ENCODE measurements at places on chromosomes 11 and 22.

- no peak for DNase-seq
These were observed 30.6 kb downstream of the PRDM11 start for GRCh38 chr11:45176996-45177395.

GRCh38 chr11:65988791-65989592 is 13.0 kb downstream of the EIF1AD start:
- peak; percentile 95 for DNase-seq

DNA sequence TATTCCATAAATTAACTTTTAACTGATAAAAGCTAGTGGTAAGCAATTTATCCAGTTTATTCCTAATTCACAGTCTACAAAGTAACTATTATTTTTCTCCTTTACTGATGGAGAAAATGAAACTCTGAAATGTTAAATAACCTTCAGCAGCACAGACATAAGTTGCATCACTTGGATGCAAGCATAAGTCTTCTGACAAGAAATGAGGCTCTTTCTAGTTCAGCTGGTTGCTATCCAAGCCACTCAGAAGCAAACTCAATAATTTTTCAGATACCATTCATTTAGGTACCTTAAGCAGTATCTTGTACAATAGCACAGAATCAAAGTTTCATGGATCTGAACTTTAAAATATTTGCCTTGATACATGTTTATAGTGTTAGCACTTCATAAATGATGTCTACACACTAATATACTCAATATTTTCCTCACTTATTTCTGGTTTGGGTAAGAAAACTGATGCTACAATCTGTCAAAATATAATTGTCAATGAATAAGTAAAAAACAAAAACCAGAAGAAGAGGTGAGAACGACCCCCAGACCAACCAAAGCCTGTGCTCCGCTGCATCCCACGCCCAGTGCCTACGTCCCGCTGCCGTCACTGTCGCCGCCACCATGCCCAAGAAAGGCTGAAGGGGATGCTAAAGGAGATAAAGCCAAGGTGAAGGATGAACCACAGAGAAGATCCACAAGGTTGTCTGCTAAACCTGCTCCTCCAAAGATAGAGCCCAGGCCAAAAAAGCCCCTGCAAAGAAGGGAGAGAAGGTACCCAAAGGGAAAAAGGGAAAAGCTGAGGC is 18.1 kb downstream of the FAM168A start:
- no peak for DNase-seq

GRCh38 chr22:21837248-21837979 is 30.0 kb downstream of the MAPK1 start:
- no peak for DNase-seq

GRCh38 chr11:1117992-1118391 is 39.8 kb upstream of the MUC5AC start:
- no peak for DNase-seq

GRCh38 chr11:9057007-9057406 is 34.4 kb downstream of the SCUBE2 start:
- no peak for DNase-seq

- DNase-seq: no peak
These were observed 16.0 kb upstream of the FTH1 start for GRCh38 chr11:61983419-61983818.

GRCh38 chr11:39174196-39174595 is 2285.3 kb downstream of the LRRC4C start:
- DNase-seq: no peak

All from effector memory CD8-positive, alpha-beta T cell (primary cell).